NCI-H460 (cell line): ENCODE measurements at places on chromosomes 2 and 18.

DNA sequence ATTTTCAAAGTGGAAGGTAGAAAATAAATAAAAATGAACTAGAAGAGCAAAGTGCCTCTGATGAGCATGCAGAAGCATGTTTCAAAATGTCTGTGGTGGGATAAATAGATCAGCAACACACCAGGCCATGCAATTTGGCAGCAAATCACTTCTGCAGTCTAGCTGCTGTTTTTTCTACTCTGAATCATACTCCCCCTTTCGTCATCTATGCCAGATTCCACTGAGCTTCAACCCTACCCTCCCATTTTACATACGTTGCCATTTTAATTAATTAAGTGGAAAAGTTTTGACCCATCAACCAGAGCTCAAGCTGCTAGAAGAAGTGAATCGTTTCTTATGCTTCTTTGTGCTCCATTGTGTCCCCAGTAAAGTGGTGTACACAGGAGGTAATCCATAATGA is 79.3 kb downstream of the NRXN1 start:
- no peak for DNase-seq

- DNase-seq: no peak
These were observed 16.1 kb downstream of the ACOXL start for GRCh38 chr2:110748489-110748867.

- DNase-seq: no peak
These were observed 531.9 kb downstream of the TMEM182 start for GRCh38 chr2:103293742-103294077.

- DNase-seq: no peak
These were observed 143.5 kb upstream of the LMAN1 start for GRCh38 chr18:59502274-59503175.

GRCh38 chr2:10004836-10005235 is 38.5 kb upstream of the KLF11 start:
- no peak for DNase-seq

DNA sequence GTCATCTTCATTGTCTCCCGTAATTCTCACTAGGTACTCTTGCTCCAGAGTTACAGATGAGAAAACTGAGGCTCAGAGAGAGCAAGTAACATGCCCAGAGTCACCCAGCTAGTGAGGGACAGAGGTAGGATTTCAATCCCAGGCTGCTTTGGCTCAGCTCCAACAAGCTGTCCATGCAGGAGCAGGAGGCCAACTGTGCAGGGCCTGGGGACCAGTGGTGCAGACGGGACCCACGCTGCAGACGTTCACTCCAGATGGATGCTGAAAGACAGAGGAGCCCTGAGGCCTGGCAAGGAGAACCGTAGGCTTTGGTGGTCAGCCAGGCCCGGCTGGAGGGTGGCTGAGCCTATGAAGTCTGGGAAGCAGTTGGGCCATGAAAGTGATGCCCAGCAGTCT is 102.6 kb downstream of the MCFD2 start:
- DNase-seq: no peak

- no peak for DNase-seq
These were observed 38.1 kb downstream of the ME2 start for GRCh38 chr18:50917021-50917420.

- DNase-seq: peak; percentile 29
These were observed 9.7 kb downstream of the LRRTM4 start for GRCh38 chr2:77512507-77512906.
